ENCODE measurements at places on chromosomes 5 and 9.

DNA sequence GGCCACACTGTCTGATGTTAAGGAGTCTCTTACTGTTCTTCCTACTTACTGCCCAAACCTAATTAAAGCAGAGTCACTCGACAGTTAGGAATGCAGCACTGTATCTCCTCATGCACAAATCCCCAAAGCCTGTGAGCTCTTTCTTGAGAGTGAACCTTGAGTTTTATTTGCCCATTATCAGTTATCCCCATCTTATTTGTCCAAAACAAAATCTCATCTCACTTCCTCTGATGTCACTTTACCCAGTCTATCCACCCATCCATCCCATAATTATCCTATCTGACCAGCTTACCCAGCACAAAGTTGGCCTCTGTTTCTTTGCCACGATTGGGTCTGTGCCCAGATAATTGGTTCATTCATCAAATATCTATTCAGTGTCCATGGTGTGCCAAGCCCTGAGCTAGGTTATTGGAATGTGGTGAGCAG, 250.8 kb downstream of the SLIT3 start:
- no peak for DNase-seq

DNA sequence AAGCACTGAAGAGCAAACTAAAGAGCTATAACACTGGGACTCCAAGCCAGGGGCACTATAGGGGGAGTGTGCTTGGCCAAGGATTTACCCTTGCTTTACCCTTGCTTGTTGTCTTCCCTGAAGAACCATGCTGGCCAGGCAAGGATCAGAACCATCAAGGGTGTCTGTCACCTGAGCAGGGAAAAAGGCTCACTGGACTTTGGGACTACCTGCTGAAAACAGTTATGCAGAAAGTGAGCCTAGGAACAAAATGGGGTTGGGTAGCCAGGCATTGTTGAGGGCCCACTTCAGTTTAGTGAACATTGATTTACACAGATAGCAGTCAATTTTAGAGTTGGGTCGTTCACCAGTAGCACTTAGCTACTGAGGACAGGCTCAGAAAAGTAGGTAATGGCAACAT, 8.0 kb upstream of the TMEM171 start:
- DNase-seq = no peak

- no peak for DNase-seq
These were observed 75.8 kb downstream of the F2RL2 start for GRCh38 chr5:76547242-76547890.

GRCh38 chr9:33858423-33858822, 41.5 kb downstream of the UBE2R2 start:
- no peak for DNase-seq

- no peak for DNase-seq
These were observed 149.7 kb upstream of the FBXL17 start for GRCh38 chr5:108531367-108532128.

DNA sequence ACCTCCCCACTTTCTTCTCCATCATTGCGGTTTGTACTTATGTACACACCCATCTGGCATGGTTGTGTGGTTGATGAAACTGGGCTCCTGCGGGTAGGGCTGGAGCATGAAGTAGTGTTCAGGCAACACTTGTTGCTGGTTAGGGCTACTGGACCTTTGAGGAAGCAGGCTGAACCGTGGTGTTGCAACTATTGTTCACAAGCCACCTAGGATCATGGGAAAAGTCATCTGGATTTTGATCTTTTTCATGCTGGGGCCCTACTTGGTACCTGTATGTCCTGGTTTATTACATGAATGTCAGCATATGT, 40.1 kb upstream of the TIFAB start:
- DNase-seq = no peak

DNA sequence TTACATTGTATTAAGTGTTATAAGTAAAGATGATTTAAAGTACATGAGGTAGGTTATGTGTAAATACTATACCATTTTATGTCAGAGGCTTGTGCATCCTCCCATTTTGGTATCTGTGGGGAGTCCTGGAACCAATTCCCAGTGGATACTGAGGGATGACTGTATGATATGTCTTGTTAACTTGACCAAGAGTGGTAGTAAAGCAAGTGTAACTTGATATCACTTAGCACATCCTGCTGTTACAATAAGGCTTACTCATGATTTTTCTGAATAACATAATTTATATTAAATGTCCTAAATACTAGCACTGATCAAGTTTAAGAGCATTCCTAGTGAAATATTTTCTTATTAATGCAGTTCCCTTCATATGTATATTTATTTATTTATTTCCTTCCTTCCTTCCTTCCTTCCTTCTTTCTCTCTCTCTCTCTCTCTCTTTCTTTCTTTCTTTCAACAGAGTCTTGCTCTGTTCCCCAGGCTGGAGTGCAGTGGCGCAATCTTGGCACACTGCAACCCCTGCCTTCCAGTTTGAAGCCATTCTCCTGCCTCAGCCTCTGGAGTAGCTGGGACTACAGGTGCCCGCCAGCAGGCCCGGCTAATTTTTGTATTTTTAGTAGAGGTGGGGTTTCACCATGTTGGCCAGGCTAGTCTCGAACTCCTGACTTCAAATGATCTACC, 7.5 kb downstream of the NDFIP1 start:
- no peak for DNase-seq

GRCh38 chr5:62584391-62584790, 5.8 kb downstream of the LRRC70 start:
- DNase-seq = no peak

DNA sequence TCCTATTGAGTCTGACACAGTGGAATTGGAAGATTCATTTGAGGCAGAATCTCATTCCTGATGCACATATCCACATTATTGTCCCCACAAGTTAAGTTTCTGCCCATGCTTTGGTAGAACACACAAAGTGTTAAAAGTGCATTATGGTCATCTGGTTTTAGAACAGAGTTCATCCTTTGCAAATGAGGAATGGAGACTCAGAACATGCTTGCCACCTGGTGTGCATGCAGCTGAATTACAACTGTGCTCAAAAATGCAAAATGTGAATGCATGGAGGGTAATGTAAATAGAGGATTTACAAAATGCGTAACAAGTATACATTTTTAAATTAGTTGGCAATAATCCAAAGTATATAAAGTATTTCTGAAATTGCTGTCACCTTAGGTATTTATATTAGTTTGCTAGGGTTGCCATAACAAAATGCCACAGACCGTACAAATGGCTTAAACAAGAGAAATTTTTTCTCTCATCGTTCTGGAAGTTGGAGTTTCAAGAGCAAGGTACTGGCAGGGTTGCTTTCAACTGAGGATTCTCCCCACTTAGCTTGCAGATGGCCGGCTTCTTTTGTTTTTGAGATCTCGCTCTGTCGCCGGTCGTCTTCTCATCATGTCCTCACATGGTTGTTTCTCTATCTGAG, 671.1 kb downstream of the TAF11L14 start:
- DNase-seq = peak; percentile 55

- DNase-seq = peak; percentile 41
These were observed 362.0 kb upstream of the CDH10 start for GRCh38 chr5:25006734-25007133.

DNA sequence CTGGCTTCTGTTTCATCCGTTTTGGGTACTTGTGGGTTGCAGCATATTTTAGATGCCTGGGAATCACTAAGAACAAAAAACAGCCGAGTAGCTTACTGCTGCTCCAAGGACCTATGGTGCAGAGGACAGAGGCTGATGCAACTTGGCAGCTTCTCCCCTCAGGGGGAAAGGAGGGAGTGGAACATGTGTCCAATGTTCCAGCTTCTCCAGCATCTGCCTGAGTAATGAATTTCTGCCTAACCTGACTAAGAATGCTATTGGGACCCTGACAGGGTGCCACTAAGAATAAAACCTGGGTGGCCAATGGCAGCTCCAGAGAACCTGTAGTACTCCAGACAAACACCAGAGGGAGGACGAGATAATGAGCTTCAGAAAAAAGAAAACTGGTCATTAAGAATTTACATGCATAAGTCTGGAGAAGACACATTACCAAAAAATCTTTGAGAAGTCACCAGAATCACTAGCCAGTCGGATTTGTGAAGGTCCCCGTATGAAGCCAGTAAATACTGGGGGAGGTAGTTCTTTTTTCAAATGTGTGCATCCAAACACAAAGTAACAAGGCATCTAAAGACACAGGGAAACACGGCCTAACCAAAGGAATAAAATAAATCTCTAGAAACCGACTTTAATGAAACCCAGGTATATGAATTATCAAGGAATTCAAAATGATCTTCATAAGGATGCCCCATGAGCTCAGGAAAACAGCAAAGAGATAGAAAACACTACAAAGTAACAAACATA, 293.5 kb downstream of the HINT1 start:
- peak; percentile 3 for DNase-seq
